ENCODE measurements at places on chromosomes 1 and 21.

DNA sequence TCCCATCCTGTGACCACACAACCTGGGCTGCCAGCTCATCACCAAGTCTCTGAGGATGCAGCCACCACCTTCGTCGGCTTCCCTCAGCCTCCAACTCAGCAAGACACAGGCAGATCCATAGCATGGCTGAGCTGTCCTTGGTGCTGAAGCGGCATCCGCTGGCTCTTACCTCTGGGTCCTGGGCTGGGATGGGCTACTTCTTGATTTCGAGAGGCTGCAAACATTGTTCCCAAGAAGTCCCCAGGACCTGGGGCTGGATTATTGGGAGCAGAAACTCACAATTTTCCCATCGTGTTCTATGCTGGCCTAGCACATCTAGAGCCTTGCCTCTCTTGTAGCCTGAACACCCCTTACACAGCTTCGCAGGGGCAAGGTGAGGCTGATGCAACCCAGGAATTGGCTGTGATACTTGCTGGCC lies 24.9 kb upstream of the C1QA start:
- DNase-seq: no peak

- DNase-seq: no peak
These were observed at the start of gene NMNAT2 for GRCh38 chr1:183417772-183418491. Gene NMNAT2 (minus strand): TSS chr1:183418380. CDS start chr1:183418267, 113 bp downstream.

- DNase-seq: no peak
These were observed 437.7 kb upstream of the KAZN start for GRCh38 chr1:14160781-14161180.

GRCh38 chr1:90704817-90705216 lies 12.3 kb downstream of the BARHL2 start:
- no peak for DNase-seq

- DNase-seq: no peak
These were observed 8.6 kb downstream of the ACOT7 start for GRCh38 chr1:6384962-6385361.

GRCh38 chr1:29673669-29674626 lies 437.6 kb downstream of the PTPRU start:
- DNase-seq: no peak

- peak; percentile 14 for DNase-seq
These were observed 60.6 kb downstream of the WNT9A start for GRCh38 chr1:227886993-227887696.

DNA sequence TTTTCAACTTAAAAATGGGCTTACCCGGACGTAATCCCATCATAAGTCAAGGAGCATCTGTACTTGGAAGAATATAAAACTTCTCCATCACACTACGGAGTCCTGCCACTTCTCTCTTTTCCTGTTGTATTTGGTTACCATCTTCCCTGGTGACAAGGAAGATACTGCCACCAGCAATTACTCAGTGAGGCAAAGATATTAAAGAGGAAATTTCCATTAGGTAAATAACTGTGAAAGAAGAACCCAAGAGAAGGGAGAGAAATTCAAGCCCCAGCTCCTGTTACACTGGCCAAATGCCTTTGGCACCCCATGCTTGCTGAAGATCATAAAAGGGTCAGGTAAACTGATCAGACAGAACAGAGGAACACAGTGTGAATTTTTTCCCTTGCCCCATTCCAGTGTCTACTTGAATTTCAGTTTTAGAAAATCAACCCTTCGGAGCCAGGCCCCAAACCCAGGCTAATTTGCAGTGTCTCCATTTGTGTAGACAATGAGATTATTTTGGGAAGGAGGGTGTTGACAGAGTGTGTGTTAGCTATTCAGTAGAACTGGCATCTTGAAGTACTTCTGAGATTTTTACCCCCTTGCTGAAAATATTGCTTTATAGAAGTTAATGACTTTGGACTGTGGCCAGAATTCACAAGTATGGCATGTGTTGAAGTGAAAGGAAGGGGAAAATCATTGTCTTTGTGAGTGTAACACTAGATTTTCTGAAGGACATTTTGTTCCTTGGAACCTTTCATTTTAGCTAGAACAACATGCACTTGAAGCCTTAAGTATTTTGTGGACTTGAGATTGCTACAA lies 167.1 kb downstream of the DHRS3 start:
- DNase-seq: no peak

DNA sequence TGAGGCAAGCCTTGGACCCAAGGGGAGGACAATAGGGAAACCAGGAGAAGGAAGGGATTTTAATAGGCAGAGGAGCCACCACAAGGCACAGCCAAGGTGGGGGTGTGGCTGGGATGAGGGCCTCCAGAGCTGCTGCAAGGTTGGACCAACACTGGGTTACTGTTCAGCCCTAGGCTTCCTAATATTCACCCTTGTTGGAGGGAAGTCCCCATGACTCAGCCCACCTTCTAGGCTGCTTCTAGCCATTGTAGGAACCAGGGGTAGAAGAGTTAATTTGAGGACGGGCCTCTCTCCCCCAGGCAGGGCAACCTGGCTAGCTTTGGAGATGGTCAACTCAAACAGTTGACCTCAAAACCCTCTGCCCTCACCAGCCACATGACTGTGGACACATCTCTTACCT lies 59.5 kb downstream of the KCNN3 start:
- no peak for DNase-seq

GRCh38 chr1:23752909-23753308 lies 9.6 kb downstream of the ELOA start:
- DNase-seq: no peak

DNA sequence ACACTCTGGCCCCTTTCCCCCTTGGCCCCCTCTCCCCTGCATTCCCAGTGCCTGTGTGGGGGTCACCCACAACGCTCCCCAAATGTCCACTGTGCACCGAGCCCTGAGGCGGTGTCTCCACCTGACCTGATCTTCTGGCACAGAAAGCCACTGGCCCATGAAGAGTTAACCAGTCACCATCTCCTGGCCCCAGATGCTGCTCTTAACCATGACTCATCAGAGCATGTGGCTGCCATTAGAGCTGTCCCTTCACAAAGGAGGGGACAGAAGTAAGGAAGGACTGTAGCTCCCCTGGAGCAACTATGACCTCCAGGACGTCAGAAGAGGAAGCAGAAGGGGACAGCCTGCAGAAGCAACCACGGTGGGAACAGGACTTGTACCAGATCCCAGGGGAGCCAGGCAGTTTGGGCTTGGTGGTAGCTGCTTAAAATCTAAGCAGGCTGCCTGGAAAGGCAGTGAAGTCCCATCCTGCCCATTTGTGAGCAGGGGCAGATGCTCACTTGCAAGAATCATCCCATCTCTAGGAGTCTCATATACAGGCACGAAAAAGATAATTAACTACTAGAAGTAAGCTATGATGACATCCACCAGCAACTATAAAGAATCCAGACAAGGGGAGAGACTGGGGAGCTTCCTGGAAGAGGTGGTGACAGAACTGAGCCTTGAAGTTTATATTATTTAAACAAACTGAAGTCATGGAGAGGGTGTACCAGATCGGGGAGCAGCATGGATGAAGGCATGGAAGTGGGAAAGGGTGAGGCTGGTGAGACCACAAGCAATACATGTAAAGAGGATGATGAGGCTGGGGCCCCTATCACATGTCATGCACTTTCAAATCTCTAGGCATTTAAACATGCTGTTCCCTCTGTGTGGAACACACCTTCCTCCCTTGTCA lies 1.1 kb upstream of the TTC39A start:
- no peak for DNase-seq

GRCh38 chr1:112092656-112093371 lies 103.3 kb upstream of the KCND3 start:
- no peak for DNase-seq

GRCh38 chr1:41751804-41752513 lies 166.8 kb downstream of the HIVEP3 start:
- DNase-seq: no peak

DNA sequence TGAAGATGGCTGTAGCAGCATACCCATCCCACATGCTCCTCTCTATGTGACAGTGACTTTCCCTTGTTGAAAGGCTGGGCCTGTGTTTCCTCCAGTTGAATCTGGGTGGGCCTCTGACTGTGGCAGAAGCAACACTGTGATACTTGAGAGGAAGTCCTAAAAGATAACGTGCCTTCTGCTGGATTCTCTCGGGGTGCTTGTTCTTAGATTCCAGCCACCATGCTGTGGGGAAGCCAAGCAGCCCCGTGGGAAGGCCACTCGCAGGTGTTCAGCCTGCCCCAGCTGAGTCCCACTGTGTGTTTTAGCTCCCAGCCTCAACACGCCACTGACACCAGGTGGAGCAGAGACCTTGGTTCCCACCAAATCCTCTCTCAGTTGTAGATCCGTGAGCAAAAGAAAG lies 31.5 kb downstream of the TRAPPC10 start:
- no peak for DNase-seq

GRCh38 chr1:20485527-20486456 lies at the start of gene CAMK2N1:
Gene CAMK2N1 (minus strand): TSS chr1:20486210. CDS start chr1:20485379, 831 bp downstream.
- peak; percentile 52 for DNase-seq

GRCh38 chr1:222927031-222927430 lies 112.2 kb downstream of the DISP1 start:
- no peak for DNase-seq

DNA sequence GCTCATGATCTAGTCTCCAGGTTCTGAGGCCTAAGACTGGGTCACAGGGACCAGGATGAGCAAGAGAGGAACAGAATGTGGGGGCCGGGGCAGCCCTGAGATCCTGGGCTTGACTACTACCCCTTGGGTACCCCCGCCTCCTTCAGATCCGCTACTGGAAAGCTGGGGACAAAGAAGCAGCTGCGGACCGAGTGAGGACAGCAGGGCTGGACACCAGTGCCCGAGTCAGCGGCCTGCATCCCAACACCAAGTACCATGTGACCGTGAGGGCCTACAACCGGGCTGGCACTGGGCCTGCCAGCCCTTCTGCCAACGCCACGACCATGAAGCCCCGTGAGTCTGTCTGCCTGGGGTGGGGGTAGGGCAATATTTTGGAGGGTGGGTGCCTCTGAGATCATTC lies 12.5 kb downstream of the TMEM81 start:
- no peak for DNase-seq

GRCh38 chr1:32848354-32849063 lies 22.2 kb downstream of the FNDC5 start:
- DNase-seq: no peak

- DNase-seq: no peak
These were observed 13.8 kb upstream of the MYOC start for GRCh38 chr1:171666114-171666769.

- DNase-seq: no peak
These were observed 206.3 kb upstream of the B3GALT2 start for GRCh38 chr1:193392686-193393085.

DNA sequence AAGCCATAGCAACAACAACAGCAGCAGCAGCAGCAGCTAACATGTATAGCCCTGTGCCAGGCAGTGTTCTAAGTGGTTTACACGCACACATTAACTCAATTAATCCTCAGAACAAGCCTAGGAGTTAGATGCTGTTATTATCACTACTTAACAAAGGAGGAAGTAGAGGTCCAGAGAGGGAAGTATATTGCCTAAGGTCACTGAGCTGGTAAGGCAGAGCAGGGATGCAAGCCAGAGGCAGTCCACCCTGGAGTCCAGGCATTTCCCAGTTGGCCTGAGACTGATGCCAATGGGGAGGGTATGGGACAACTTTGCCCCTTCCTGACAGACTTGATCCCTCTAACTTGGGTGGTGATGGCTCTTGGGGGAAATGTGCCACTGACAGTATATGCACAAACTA lies 6.8 kb downstream of the CDC14A start:
- no peak for DNase-seq

DNA sequence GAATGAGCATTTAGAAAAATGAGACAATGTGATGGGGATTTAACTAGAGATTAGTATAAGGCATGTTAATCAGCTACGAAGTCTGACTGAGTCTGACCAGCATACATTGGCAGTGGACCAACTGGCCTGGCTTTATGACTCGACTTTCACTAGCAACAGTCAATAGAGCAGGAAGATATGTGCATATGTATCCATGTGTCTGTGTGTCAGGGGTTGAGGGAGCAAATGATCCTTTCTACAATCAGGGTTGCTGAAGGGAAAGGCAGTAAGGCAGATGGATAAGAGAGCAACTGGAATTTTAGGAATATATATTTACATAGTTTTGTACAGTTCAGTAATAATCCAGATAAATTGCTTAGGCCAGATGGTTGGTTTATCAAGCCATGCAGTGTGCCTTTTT lies 645.6 kb downstream of the PLA2G4A start:
- no peak for DNase-seq

GRCh38 chr1:27380224-27380623 lies 2.9 kb downstream of the CD164L2 start:
- DNase-seq: no peak

DNA sequence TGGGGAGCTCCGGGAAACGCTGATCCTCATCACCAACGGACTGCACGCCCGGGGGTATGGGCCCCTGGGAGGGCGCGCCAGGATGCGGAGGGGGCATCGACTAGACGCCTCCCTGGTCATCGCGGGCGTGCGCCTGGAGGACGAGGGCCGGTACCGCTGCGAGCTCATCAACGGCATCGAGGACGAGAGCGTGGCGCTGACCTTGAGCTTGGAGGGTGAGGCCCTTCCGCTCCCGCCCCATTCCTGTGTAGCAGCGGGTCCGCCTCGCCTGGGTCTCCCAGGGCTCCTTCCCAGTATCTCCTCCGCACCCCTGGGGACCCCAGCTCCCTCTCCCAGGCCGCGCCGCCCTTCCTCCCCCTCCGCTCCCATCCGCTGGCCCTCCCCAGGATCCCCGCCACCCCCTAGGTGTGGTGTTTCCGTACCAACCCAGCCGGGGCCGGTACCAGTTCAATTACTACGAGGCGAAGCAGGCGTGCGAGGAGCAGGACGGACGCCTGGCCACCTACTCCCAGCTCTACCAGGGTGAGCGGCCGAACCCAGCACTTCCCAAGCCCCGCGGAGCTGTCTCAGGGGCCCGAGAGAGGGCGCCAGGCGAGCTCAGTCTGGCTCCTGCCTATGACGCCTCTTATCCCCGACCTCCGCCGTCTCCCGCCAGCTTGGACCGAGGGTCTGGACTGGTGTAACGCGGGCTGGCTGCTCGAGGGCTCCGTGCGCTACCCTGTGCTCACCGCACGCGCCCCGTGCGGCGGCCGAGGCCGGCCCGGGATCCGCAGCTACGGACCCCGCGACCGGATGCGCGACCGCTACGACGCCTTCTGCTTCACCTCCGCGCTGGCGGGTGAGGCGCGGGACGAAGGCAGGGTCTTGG lies 5.0 kb downstream of the HAPLN2 start:
- DNase-seq: no peak

GRCh38 chr1:90357995-90358394 lies 359.1 kb downstream of the BARHL2 start:
- DNase-seq: no peak

Measured in T-helper 1 cell (primary cell).